Lung microvascular endothelial cell (primary cell): ENCODE measurements at places on chromosomes 3 and 15. TPM values are rescaled to one million over a fixed set of nuclear protein-coding genes. Genes with fewer than 3 reads are reported as not detected.

DNA sequence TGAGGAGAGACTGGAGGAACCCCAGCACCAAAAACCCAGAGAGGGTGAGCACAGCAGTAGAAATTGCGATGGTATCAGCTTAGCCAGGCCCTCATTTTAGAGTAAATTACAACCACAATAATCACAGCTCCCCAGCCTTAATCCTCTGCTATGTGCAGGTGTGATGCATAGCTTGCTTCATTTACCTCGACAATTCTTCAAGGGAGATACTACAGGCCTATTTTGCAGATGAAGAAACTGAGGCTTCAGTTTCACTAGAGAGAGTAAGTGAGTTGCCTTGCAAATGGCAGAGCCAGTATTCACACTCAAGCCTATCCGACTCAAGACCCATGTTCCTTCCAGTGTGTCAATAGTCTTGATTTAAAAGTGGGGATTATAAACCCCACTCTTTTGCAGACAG, 33.4 kb downstream of the LSM3 start:
- DNase-seq = no peak

DNA sequence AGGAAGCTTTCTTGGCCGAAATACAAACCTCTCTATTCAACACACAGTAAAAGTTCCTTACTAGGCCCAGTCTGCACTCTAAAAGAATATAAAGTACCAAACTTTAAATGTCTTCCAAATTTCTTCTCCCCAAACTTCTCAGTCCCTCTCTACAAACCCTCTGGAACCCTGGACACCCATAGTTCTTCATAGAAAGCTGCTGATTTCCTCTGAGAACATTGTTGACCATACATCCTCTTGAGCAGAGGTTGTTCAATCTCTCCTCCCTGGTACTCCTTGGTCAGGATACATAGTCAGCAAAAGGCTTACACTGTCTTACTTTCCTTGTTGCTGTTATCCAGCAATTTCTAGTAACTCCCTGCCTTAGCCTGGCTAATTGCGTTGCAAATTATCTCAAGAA, 3.1 kb upstream of the ACAP2 start:
- DNase-seq = no peak

GRCh38 chr15:56752986-56753385, 19.7 kb upstream of the ZNF280D start:
- no peak for DNase-seq

GRCh38 chr3:15281817-15282216, 50.6 kb downstream of the SH3BP5 start:
- DNase-seq = no peak

DNA sequence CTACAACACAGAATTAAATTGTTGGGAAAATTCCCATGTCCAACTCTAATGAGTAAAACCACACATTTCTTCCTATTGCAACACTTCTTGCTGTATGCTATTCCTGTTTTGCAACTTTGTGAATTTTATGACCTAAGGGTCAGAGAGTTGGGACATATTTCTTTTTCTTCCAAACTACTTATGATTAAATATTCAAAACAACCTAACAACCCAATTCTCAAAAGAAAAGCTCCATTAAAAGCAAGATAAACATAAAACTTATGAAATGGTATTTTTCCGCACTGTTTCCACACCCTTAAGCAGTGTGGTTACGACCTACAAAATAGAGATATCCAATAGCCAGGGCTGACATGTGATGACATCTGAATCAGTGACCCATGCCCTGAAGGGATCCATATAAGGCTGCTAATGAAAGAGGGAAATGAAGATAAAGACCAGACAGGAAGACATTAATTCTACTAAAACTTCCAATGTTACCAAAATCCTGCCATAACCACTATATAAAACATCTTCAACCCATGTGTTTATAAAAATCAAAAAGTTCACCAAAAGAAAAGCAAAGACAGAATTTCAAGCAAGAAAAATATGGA, 45.6 kb downstream of the DMXL2 start:
- peak; percentile 27 for DNase-seq

DNA sequence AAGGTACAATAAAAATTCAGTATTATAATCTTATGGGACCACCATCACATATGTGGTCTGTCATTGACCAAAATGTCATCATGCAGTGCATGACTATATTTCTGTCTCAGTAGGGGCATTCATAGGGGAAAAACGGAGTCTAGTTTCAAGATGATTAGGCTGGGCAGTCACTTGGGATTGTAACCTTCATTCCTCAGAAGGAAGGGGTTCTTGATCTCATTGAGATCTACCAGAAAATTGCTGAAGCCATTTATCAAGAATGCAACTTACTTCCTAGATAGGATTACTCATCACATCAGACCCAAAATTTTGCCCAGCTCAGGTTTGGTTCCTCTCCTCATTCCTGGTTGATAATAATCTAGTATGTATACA, 37.3 kb downstream of the BTD start:
- no peak for DNase-seq

- DNase-seq = no peak
Measured at GRCh38 chr3:156492801-156493261, 62.1 kb downstream of the SSR3 start.

- DNase-seq = no peak
Measured at GRCh38 chr3:161028555-161029153, 76.5 kb downstream of the B3GALNT1 start.

DNA sequence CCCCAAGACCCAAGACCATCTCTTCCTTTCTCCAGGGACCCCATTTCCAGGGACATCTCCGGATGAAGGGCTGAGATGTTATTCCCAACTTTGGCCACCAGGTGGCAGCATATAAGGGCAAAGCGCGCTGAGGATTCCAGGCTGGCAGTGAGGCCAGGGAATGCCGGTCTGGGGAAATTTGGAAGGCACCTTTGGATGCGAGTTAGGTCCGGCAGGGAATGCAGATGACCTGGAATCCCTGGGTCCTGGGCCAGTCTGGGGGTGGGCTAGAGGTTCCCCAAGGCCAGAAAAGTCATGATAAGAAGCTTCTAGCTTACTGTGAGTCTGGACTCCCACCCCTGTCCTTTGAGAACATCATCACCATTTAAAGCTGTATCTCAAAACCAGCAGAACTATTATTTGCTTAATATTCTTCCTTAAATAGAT, 1.6 kb upstream of the CHST13 start:
- DNase-seq = peak; percentile 43

DNA sequence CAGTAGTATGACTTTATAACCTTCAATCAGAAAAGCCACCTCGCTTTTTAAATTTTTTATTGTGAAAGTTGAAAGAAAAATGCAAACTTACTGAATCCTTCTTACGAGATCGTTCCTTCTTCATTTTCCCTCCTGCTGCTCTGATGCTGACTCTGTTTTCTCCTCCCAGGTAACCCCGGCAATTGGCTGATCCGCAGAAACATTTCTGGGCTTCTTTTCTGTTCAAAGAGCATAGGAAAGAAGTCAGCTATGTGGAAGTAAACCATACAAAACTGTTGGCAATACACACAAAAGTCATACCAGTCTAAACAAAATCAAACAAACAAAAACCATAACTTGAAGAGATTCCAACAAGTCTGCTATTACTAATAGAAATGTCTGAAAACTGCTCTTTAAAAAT, 66.0 kb downstream of the SETD2 start:
- DNase-seq = no peak

DNA sequence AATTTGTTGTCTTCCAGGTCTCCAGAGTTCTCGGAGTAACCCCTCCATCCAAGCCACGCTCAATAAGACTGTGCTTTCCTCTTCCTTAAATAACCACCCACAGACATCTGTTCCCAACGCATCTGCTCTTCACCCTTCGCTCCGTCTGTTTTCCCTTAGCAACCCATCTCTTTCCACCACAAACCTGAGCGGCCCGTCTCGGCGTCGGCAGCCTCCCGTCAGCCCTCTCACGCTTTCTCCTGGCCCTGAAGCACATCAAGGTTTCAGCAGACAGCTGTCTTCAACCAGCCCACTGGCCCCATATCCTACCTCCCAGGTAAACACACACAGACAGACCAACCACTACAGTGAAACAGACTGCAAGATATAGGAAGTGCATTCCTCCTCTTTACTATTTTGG, 87.9 kb upstream of the BLM start:
- no peak for DNase-seq

GRCh38 chr15:96349034-96349856, 18.7 kb downstream of the NR2F2 start:
- no peak for DNase-seq

GRCh38 chr3:131903988-131904415, 130.8 kb downstream of the CPNE4 start:
- peak; percentile 12 for DNase-seq

UBL7 gene
- 21.4 and 27.4 TPM in 2 replicates for total RNA-seq

PLSCR2 gene
- total RNA-seq = not detected in 2 replicates

TMCC1 gene
- total RNA-seq = 18.1 and 58.7 TPM in 2 replicates

TEX55 gene
- not detected in 2 replicates for total RNA-seq

GOLGA8O gene
- total RNA-seq = under 0.01 TPM in 1 of 2 replicates, not detected in the other
